ENCODE measurements at places on chromosomes 6 and 20.

GRCh38 chr6:1130709-1131108 lies 181.2 kb upstream of the FOXQ1 start:
- no peak for DNase-seq

- DNase-seq = no peak
Measured at GRCh38 chr6:138309695-138310094, 68.0 kb upstream of the SMIM28 start.

DNA sequence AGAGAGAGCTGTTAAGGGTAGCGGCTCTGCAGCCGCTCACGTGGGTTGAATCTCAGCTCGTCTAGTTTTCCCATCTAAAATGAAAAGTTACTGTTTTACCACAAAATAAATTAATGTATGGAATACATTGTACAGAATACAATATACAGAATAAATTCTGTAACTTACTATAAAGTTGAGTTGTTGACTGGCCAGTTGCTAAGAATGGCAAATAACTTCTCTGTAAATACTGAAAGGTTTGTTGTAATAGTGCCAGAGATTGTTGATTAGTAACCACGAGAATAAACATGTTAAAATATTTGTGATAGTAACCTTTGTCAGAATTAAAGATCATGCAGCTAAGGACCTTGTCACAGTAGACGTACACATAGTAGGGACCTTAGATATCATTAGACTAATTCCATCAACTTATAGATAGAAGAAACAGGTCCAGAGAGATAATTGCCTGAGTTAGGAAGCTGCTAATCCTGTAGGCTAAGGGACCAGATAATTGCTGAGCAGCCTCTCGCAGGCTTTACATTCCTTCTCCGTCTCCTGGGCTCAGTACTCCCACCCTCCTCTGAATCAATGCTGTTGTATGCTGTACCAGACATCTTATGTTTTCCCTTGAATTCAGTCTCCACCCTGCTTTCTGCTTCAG lies 544 bp upstream of the NRM start:
- DNase-seq = no peak

GRCh38 chr6:145263778-145264211 lies 471.5 kb downstream of the EPM2A start:
- no peak for DNase-seq

DNA sequence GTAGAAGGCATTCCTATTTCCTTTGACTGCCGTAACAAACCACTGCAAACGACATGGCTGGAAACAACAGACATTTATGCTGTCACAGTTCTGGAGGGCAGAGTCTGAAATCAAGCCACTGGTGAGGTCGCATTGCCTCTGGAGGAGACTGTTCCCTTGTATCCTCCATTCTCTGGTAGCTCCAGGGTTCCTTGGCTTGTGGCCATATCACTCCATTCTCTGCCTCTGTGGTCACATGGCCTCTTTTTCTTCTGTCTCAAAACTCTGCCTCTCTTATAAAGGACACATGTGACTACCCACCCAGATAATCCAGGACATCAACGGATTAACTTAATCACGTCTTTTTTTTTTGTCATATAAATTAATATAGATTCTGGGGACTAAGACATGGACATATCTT lies 84.4 kb downstream of the LYRM2 start:
- DNase-seq = no peak

DNA sequence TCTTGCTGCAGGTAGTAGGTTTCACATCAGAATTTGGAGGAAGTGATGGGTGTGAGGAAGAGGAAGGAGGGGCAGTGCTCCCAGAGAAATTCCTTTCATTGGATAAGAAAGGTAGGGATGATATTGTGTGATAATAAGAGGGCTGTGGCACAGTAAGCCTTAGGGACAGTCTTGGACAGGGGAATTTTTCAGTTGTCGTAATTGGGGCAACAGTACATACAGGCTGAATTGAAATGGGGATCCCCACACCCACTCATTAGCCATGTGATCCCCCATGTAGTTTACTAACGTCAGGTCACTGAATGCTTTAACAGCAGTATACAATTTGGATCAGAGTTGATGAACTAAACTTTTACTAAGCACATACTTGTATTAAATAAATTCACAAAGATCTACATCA lies 79.4 kb downstream of the FOXO3 start:
- DNase-seq = no peak

DNA sequence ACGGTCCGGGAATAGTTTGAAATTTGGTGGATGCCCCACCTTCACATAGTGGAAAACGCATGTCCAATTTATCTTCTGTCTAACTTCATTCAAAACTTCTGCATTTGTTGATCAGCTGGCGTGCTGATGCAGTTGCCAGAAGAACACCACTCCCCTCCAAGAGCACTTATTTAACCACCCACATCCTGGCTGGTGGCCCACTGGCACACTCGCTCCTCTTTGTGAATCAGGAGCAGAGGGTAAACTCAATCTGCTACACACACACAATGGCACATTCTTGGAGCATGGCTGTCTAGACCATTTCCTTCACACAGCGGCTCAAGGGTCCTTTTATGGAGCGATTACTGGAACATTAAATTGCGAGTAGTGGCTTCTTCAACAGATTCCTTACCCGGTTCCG lies 55.1 kb upstream of the CEP162 start:
- DNase-seq = no peak

Measured in CD4-positive, alpha-beta T cell treated with Interleukin-17A for 4 hours (primary cell).